Stimulated activated CD8-positive, alpha-beta memory T cell treated with anti-CD3 and anti-CD28 coated beads, Interleukin-4, amount 100 ng/mL, for 1 hour (primary cell): ENCODE measurements at places on chromosomes 2 and 18.

DNA sequence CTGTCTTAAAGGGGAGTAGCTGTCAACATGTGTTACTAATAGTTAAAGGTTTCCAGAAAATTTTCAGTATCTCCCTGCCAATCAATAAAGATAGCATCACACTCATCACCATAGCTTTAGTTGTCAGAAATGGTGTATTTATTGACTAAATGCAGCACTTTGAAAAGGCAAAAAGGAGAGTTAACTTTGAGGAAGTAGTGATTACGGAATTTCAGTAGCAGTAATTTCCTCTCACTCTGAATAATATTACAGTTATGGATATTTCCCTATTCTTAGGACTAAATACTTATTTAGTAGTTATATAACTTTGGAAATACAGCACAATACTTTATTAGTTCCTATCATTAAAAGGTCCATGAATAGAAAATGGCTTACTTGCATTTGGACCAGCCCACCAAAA is 250.5 kb downstream of the CAMKMT start:
- DNase-seq, result no peak

GRCh38 chr2:160368988-160369930 is 124.3 kb downstream of the RBMS1 start:
- no peak for DNase-seq

DNA sequence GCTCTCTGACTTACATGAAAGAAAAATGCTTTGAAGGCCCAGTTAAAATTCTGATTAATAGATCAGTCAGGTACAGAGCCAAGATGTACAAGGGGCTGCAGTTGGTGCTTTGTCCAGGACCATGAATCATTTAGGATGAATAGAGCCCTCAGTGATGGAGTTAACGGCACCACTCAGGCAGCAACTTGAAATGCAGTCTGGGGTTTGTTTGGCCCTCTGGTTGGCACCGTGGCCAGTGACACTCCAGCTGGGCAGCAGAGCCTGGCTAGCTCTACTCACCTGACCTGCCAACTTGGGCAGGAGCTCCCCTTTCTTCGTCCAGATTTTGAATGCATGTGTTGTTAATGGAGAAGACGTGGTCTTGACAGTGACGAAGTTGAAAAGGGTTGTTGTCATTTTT is 493.0 kb upstream of the ACVR2A start:
- DNase-seq, result no peak

DNA sequence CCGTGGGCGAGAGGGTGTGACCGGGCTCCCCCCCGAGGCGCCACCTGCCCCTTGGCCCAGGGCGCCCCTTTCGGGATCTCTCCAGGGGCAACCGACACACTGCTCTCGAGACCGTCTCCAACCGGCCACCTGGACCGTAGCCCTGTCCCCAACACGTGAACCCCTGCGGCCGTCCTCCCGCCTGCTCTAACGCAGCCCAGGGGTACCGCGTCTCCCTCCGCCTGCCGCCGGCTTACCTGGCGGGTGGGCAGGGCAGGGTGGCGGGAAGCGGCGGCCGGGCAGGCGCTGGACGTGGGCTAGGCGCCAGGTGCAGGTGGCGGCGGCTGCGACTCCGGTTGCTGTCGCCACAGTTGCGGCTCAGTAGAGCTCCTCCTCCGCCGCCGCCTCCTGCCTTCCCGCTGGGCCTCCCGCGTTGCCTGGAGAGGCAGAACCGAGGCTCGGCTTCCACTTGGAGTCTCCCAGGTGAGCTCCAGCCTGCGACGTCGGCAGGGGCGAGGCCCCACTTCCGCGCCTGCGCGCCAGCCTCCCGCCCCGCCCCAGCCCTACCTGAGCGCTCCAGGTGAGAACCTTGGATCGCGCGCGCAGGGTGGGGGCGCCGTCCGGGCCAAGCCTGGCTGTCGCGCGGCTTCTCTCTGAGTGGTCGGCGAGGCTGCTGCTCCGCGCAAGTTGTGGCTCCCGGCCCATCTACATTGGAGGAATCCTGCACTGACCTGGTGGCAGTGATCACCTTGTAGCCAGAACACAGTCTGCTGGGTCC is at the start of gene GALNT3:
Gene GALNT3, minus strand, starts transcription at position 469 of the 757 bp plus-strand sequence. CDS start 23,547 bp downstream, outside the sequence.
- no peak for DNase-seq

DNA sequence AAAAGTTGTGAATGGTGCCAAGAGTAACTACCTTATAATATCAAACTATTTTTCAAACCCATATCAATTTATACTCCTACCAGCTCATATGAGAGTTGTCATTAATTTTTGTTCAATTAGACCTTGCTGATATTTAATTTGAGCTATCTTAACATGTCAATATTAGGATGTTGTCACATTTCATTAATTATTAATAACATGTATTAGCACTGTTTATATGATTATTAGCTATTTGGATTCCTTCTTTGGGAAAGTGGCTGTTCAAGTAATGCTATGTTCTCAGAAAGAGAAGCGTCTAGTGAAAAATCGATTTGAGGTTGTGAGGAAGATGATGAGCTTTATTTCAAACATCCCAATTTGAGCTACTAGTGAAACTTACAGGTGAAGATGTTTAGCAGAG is 620.2 kb downstream of the KCNJ3 start:
- no peak for DNase-seq

GRCh38 chr2:144582651-144583380 is 62.9 kb upstream of the ZEB2 start:
- DNase-seq, result no peak

DNA sequence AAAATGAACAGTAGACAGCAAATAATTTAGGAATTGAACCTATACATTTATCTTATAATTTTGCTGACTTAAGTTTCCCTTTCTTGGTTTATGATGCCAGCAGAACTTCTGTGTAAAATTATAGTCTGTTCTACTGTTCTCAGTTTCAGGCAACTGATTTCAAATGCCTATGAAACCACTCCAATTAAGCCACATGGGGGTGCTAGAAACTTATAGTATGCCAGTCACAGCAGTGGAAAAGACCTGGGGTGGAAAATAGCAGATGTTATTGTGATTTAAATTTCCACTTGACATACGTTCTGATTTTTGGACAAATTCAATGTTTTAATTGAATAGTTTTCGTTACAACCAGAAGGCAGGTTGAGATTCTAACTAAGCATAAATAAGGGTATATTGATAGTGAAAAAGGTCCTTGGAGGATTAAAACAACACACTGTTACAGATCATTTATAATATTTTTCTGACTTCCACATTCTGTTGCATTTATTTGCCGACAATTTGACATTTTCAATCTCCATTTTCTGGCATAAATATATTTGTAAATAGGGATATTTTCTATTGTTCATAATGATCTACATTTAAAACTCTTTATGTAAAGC is 61.4 kb downstream of the CPS1 start:
- DNase-seq, result no peak

- no peak for DNase-seq
These were observed 131.2 kb upstream of the ERBB4 start for GRCh38 chr2:212669761-212670160.

DNA sequence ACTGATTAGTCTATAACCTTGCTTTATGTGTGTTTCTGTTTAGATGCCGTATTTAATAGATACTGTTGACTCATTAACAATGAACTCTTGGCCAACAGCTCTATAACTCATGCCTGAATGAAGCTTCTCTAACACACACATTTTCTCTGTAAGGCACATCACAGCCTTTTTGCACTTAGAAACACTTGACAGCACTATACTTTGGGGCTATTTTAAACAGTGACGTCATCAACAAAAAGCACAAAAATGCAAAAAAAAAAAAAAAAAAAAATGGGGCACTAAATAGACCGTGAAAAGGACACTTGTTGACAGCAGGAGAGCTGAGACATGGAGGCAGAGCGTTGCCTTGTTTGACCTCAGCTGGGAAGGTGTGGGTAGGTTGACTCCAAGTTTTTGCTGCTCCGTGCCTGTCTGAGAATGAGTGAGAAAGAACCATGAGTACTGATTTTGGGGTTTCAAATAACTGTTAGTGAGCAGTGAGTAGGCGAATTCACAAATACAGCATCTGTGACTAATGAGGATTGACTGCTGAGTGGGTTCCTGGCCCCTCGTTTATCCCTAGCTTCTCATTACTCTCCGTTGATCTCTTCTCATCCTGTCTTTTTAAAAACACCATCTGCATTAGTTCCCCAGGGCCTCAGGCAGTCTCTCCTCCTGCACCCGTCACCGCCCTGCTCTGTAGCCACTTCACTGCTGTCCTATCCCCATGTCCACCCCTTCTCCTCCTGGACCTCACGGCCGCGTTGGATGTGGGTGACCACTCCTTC is 24.4 kb downstream of the SPP2 start:
- no peak for DNase-seq

- DNase-seq, result no peak
These were observed 19.8 kb downstream of the BIN1 start for GRCh38 chr2:127086990-127087790.

- no peak for DNase-seq
These were observed 485.2 kb downstream of the DCDC2C start for GRCh38 chr2:4188561-4188960.

- DNase-seq, result no peak
These were observed 20.0 kb upstream of the POMC start for GRCh38 chr2:25188405-25188804.

DNA sequence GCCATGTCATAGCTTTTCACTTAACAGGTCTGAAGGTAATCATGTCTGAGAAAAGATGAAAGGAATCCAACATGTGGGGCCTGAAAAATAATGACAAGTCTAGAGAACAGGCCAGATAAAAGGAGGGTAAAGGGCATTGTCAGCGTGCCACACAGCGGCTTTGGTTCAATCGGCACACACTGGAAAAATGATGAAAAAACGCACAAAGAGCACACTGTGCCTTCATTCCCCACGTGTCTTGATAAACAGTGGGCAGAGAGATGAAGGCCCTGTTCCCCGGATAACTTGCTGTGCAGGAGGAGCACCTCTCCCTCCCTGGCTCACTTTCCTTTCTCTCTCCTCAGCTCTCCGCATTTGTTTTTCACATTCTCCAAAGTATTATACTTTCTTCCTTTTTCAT is 766.3 kb downstream of the TDRD15 start:
- no peak for DNase-seq

DNA sequence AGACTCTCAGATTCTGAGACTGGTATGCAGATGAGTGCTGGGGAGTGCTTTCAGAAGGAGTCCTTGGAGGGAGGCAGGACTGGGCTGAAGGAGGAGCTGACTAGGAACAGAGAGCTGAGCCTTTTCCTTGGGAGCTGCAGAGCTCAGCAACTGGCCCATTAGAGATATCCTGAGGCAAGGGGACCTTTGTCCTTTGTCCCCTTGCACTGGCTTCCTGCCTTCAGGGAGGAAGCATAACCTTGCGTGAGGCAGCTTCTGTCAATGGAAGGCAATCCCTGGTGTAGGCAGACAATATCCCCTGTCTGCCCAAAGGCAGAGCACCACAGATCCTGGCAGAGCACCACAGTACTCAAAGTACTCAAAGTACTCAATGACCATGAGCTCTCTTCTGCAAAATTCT is 375.3 kb downstream of the HRH4 start:
- DNase-seq, result no peak

DNA sequence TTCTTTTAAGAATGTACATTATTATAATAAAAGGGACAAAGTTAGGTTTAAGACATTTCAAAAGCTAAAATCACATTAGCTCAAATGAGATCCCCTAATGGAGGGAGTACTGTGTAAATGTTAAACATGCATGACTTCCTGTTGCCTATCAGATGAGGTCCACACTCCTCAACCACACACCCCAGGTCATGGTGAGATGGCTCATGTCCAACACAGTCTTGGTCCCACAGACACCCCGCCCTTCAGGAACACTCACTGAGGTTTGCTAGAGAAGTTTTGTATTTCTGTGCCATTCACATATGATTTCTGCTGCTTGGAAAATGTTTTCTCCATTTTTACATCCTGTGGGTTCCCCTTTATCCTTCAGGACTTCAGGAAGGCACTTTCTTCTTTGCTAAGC is 491.0 kb downstream of the SOX11 start:
- no peak for DNase-seq

DNA sequence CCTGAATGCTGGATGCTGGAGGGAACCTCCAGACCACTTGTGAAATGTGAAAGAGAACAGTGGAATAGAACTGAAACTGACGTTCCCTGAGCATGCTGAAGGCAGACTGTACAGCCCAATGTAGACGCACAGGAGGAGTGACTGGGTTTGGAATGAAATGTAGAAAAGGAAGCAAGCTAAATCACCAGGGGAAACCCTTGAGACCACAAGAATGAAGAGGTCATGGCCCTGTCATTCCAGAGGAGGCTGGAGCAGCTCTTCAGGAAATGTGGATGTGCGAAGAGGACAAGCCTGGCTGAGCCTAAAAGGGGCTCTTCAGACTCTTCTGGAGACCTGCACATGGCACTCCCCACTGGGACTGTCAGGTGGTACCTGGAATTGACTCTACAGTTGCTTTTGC is 118.5 kb upstream of the ALPP start:
- no peak for DNase-seq
